ENCODE measurements at places on chromosomes 16 and 17.

GRCh38 chr16:63283721-63284120, 1247.5 kb upstream of the CDH8 start:
- DNase-seq, result no peak

- no peak for DNase-seq
Measured at GRCh38 chr16:10178080-10178479, 4.1 kb downstream of the GRIN2A start.

GRCh38 chr17:67051837-67052236, 7.5 kb downstream of the CACNG1 start:
- no peak for DNase-seq

GRCh38 chr16:648071-648780, 939 bp upstream of the WDR90 start:
- no peak for DNase-seq

GRCh38 chr17:64506201-64506575, at the start of gene DDX5:
Gene DDX5 (minus strand): TSS chr17:64506289. CDS start chr17:64506119, 170 bp downstream.
- DNase-seq, result peak; percentile 100

- no peak for DNase-seq
Measured at GRCh38 chr16:80585764-80586163, 45.0 kb downstream of the DYNLRB2 start.

- DNase-seq, result no peak
Measured at GRCh38 chr17:36527621-36528250, 6.9 kb downstream of the MYO19 start.

GRCh38 chr16:63195336-63195735, 1159.1 kb upstream of the CDH8 start:
- no peak for DNase-seq

DNA sequence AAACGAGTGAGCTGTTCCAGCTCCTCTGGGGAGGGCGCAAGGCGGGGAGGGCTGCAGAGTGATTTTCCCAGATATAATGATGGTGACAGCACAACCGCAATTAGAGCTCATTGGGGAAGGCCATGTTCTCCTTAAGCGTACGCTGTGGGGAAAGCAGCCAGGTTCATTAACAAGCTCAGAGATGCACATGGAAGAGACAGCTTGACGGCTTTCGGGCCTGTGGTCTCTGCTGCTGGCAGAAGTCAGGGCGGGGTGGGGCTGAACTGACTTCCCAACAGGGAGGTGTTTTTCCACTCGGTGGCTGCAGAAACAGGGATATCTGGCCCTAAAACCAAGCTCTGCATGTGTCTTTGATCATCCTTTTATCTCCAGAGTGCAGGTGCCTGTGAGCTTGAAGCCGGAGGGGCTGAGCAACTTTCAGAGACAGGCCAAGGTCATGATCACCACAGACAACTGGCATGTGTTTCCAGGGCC, 24.0 kb upstream of the CACNG1 start:
- no peak for DNase-seq

DNA sequence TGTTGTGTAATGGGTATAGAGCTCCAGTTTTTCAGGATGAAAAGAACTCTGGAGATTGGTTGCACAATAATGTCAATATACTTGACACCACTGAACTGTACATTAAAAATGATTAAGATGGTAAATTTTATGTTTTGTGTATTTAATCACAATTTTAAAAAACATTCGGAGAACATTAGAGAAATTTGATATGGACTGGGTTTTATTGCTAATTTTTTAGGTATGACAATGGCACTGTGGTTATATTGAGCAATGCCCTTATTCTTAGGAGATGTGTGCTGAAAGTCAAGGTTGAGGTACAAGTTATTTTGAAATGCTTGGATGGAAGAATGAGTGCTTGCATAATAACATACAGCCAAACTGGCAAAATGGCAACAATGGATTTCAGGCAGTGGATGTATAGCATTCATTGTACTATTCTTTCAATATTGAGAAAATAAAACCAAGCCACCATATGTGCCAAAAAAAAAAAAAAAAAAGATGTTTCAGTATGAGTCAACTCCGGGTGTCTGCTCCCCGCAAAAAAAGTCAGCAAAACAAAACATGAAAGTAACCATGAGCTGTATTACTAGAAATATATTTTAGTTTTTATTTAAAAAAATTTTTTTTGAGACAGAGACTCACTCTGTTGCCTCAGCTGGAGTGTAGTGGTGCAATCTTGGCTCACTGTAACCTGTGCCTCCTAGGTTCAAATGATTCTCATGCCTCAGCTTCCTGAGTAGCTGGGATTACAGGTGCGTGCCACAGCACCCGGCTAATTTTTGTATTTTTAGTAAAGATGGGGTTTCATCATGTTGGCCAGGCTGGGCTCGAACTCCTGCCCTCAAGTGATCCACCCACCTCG, 19.8 kb downstream of the HOXB1 start:
- no peak for DNase-seq

DNA sequence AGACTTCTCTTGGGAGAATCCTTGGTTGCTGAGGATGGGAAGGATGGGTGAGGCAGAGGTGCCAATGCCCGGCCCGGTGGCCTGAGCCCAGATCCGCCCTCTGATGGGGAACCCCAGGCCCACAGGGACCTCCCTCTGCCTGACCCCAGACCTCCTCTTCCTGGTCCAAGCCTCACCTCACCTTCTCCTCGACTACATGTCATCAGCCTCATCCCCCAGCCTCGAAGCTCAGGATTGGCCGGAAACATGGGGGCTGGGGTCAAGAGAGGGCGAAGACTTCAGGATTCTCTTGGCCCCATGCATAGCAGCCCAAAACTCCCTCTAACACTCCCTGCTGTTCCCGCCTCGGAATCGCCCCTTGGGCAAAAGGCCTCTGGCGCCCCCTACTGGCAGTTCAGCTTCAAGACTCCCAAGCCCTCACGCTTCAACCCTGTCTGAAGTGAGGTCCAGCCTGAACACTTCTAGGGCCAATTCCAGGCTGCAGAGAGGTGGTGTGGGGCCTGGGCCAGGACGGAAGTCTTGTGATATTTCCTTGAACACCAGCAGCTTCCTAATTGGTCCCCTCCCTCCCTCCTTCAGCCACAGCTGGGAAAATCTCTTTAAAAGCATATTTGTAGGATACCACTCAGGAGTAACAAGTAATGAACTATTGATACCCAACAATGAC, 47.2 kb downstream of the ARHGAP27 start:
- DNase-seq, result peak; percentile 71

- no peak for DNase-seq
Measured at GRCh38 chr16:24538756-24539294, 541 bp upstream of the RBBP6 start.

DNA sequence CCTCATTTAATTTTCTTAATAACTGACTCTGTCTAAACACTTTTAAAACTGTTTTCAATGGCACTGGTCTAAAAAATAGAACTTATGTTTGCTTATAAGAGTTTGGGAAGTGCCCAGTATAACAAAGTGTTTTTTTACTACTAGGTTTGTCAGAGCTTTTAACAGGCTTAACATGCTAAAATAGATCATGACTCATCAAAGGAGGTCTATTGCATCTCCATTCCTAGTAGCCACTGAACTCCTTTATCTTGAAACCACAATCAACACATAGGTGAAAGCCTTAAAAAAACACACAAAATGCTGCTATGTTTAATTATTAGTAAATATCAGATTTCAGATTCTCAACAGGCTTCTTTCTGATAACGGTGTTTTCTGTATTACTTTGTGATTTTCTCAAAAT, 196.4 kb upstream of the KIF2B start:
- DNase-seq, result no peak

DNA sequence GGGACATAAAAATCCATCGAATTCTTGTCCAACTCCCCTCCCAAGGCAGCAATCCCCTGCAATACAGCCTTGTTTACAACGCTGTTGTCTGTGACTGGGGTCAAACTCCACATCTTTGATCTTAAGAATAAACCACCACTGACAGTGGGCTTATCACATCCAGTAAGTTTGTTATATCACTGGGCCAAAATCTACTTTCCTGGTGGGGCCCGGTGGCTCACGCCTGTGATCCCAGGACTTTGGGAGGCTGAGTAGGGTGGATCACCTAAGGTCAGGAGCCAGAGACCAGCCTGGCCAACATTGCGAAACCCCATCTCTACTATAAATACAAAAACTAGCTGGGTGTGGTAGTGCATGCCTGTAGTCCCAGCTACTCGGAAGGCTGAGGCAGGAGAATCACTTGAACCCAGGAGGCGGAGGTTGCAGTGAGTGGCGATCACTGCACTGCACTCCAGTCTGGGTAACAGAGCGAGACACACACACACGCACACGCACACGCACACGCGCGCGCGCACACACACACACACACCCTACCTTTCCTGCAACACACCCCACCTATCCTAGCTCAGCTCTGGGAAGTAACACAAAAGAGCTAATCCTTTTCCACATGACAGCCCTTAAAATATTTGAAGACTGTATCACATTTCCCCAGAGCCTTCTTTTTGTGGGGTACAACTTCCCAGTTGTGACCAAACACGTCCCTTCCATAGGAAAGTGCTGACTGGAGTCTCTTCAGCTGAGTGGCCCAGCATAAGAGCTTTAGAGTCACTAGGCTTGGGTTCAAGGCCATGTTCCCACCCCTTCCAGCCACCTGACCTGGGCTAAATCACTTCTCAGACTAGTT, 20.9 kb upstream of the ABCC1 start:
- no peak for DNase-seq

- no peak for DNase-seq
Measured at GRCh38 chr17:49343273-49343672, 18.8 kb downstream of the ZNF652 start.

GRCh38 chr17:64984181-64984580, 64.9 kb upstream of the LRRC37A3 start:
- no peak for DNase-seq
